ENCODE measurements at places on chromosomes 3 and 15. TPM values are rescaled to one million over a fixed set of nuclear protein-coding genes. Genes with fewer than 3 reads are reported as not detected.

The CPLX3 gene
- 0.60 TPM for polyA plus RNA-seq

The TRAT1 gene
- polyA plus RNA-seq: 0.84 TPM

The CHDH gene
- 0.03 TPM for polyA plus RNA-seq

The DAZL gene
- 1.2 TPM for polyA plus RNA-seq

DNA sequence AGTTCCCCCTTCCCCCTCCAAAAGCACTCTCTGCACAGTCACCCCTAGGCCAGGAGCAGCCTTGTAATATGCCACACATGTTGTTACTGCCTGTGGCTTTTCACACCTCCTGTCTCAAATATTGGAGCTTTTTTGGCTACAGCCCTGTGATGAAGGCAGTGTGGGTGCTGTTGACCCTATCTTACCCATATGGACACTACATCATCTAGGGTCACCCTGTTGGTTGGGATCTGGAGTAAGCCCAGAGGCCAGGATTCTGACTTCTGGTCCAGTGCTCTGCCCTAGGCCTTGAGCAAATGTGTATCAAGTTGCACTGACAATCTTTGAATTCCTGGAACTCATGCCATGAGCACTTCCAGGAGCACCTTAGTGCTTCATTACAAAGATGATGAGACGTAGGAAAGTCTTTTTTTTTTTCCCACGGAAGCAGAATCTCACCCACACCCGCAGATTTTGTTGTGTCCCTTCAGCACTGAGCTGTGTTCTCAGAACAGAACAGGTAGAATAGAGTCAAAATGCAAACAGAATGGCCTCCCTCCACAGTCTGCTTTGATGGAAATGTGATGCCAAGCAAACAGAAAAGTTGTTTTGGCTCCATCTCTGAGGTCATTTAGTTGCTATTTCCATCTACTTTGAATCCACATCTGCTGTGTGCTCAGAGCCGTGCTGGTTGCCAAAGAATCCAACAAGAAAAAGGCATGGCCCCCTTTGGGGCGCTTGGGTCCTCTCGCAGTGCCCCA, 49.6 kb downstream of the SMAD3 start:
- no peak for DNase-seq

- DNase-seq: no peak
Measured at GRCh38 chr15:39961051-39961450, 27.1 kb downstream of the EIF2AK4 start.

GRCh38 chr15:52695154-52695553, 16.0 kb upstream of the ATOSA start:
- no peak for DNase-seq

Measured in B cell (primary cell).